ENCODE measurements at places on chromosomes 2 and 18. TPM values are rescaled to one million over a fixed set of nuclear protein-coding genes. Genes with fewer than 3 reads are reported as not detected.

DNA sequence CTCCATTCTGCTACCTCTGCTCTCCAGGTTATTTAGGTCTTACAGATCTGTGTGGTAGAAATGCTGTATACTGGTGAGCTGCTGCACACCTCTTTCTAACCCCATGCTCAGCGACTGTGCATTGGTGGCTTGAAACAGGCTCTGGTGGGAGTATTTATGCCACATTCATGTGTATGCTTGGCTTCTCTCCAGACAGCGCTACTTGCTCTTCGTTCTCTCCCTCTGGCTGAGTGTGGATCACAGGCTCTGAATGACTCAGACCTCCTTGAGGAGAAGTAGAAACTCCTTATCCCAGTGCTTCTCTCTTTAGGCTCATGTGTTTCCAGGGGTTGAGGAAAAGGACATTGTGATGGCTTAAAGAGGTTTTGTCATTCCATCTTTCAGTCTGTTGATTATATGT is 54.9 kb downstream of the FHOD3 start:
- no peaks in the 10 kb centered on the region for H3K36me3 ChIP-seq
- no peaks in the 10 kb centered on the region for H3K4me1 ChIP-seq
- H3K4me3 ChIP-seq, result no peak overlapping the region
- no peak overlapping the region for H3K27ac ChIP-seq
- no peak for DNase-seq
- peaks cover 26% of the 10 kb centered on the region for H3K27me3 ChIP-seq

DNA sequence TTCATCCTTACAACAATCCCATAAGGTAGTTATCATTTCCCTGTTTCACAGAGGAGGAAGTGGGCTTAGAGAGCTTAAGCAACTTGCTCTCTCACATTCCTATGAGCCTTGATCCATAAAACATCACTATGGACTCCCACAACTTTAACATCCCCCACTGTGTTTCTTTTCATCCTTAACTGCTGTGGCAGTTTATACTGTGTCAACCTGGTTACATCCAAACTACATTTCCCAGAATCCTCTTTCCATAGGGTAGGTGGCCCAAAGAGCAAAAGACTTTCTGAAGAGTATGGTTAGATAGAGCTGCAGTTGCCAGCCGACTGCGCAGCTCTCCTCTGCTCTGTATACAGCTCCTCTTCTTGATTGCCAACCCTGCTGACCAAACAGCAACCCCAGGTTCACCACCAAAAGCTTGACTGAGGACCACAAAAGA is 22.5 kb downstream of the MAP3K2 start:
- no peaks in the 10 kb centered on the region for H3K27me3 ChIP-seq
- DNase-seq, result no peak
- H3K36me3 ChIP-seq, result no peaks in the 10 kb centered on the region
- H3K4me1 ChIP-seq, result peaks cover 33% of the 10 kb centered on the region
- no peak overlapping the region for H3K27ac ChIP-seq

Gene PARD3B
- total RNA-seq, result not detected

GRCh38 chr2:239846789-239847676 is 178.1 kb downstream of the NDUFA10 start:
- peaks cover 18% of the 10 kb centered on the region for H3K36me3 ChIP-seq
- no peak overlapping the region for H3K27ac ChIP-seq
- no peak overlapping the region for H3K4me3 ChIP-seq
- peaks cover 55% of the 10 kb centered on the region for H3K27me3 ChIP-seq
- DNase-seq, result no peak

Gene SLC16A14
- total RNA-seq, result 1.00 TPM

GRCh38 chr18:64127172-64127571 is 21.7 kb downstream of the LINC00305 start:
- no peaks in the 10 kb centered on the region for H3K27me3 ChIP-seq
- no peak overlapping the region for H3K4me3 ChIP-seq
- DNase-seq, result no peak
- H3K36me3 ChIP-seq, result no peaks in the 10 kb centered on the region

- H3K4me3 ChIP-seq, result no peak overlapping the region
- H3K27me3 ChIP-seq, result no peaks in the 10 kb centered on the region
- no peak for DNase-seq
- no peaks in the 10 kb centered on the region for H3K4me1 ChIP-seq
- no peak overlapping the region for H3K27ac ChIP-seq
These were observed 273.0 kb downstream of the CCDC85A start for GRCh38 chr2:56456791-56457190.

GRCh38 chr2:121902171-121902591 is 146.7 kb downstream of the TSN start:
- no peak overlapping the region for H3K27ac ChIP-seq
- H3K36me3 ChIP-seq, result no peaks in the 10 kb centered on the region
- no peak for DNase-seq
- no peaks in the 10 kb centered on the region for H3K4me1 ChIP-seq
- no peak overlapping the region for H3K4me3 ChIP-seq

Gene SPP2
- not detected for total RNA-seq

GRCh38 chr2:227351639-227352038 is 26.6 kb downstream of the MFF start:
- peaks cover 10% of the 10 kb centered on the region for H3K36me3 ChIP-seq
- no peaks in the 10 kb centered on the region for H3K27me3 ChIP-seq
- no peak overlapping the region for H3K27ac ChIP-seq
- no peaks in the 10 kb centered on the region for H3K4me1 ChIP-seq

GRCh38 chr2:11976073-11976472 is 229.6 kb downstream of the LPIN1 start:
- H3K4me1 ChIP-seq, result no peaks in the 10 kb centered on the region
- peaks cover 52% of the 10 kb centered on the region for H3K27me3 ChIP-seq
- no peak overlapping the region for H3K4me3 ChIP-seq

Gene CPO
- total RNA-seq, result not detected

- H3K4me3 ChIP-seq, result no peak overlapping the region
- no peak overlapping the region for H3K27ac ChIP-seq
- no peak for DNase-seq
- no peaks in the 10 kb centered on the region for H3K36me3 ChIP-seq
- H3K27me3 ChIP-seq, result no peaks in the 10 kb centered on the region
These were observed 190.4 kb downstream of the MC4R start for GRCh38 chr18:60182223-60182622.

Gene TP53I3
- 5.8 TPM for total RNA-seq
